CD4-positive, alpha-beta T cell treated with Interleukin-6 at 100 ng/mL for 8 hours (primary cell): ENCODE measurements at places on chromosomes 12 and 14.

- DNase-seq: no peak
Observed at GRCh38 chr14:67187826-67188225, 1.4 kb upstream of the GARIN2 start.

GRCh38 chr12:99523853-99524252 is 123.7 kb upstream of the GARIN6 start:
- no peak for DNase-seq

DNA sequence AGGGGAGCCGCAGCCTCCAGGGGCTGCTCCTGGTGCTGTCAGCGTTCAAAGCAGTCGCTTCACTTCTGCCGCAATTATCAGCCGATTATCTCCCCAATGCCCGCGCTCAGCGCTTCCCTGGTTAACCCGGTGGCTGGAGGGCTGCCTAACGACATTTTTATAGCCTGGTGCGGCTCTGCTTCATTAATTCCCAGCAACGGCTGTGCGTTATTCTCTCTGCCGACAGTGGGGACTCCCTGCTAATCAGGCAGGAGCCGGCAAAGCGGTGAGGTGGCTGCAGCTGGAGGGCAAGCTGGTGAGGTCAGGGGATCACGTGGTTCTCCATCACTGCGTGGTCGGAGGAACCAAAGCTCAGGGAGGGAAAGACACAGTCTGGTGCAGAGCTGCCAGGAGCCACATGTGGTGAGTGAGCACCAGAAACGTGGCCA is 62.9 kb downstream of the GLRX5 start:
- DNase-seq: no peak

DNA sequence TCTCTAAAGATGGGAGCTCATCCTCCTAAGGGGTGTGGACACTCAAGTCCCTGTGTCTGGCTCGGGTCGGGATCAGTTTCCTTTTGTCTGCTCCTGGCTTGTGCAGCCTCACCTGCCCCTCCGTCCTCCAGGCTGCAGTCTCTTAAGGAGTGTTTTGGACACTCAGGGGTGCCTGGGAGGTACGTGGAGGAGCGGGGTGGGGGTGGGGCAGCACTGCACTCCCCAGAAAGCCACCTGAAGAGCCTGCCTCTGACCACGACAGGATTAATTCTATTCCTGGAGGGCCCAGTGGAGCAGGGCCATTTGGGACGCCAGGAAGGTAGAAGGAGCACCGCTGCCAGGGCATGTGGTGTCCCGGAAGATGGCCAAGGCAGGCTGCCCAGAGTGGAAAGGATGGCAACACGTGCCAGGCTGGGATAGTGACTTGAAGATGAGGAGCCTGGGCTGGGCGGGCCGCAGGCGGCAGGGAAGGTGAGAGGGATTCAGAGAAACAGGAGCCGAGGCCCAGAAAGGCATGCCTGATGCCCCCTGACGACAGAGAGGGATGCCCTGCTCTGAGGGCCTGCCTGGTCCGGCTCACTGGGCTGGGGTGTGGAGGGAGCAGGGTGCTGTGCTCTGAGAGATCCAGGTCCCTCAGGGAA is 14.8 kb upstream of the LRTM2 start:
- no peak for DNase-seq

DNA sequence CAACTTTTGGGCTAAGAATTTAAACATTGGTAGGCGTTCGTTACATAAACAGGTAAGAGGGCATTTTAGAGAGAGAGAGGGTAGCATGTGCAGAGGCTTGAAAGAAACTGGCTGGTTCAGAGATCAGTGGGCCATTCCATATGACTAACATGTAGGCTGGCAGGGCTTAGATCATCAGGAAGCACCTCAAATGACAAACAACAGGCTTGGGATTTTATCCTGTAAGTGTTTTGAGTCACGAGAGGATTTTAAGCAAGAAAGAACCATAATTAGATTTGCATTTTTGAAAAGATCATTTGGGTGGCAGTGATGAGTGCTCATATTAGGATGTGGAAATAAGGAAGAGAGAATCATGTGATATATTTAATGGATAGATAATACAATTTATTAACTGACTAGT is 8.7 kb upstream of the PLEKHA5 start:
- DNase-seq: no peak

DNA sequence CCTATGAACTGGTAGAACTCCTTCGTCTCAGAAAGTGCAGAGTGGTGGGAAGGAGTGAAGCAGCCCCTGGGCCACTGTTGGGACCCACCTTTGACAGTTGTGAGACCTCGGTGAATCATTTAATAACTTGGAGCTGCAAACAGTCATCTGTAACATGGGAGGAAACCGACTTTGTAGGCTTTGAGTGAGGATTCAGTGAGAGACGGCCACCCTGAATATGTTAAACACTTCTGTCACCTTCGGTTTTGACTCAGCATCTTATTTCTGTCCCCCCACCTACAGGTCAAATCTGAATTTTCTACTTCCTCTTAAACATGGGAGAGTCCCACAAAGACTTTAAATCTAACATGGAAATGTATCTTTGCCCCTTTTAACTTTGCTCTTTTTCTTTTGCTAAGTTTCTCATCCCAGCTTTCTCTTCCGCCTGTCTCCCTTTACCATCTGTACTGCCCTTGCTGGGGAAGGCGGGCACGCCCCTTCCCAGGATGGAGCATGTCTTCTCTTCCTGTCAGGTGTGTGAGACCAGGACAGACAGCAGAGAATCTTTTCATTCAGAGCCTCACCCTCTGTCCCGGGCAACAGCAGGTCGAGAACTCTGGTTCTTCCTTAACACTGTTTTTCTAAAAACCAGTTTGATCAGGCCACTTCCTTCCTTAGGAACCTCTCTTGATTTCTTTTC is 37.1 kb downstream of the ZC3H14 start:
- DNase-seq: no peak

DNA sequence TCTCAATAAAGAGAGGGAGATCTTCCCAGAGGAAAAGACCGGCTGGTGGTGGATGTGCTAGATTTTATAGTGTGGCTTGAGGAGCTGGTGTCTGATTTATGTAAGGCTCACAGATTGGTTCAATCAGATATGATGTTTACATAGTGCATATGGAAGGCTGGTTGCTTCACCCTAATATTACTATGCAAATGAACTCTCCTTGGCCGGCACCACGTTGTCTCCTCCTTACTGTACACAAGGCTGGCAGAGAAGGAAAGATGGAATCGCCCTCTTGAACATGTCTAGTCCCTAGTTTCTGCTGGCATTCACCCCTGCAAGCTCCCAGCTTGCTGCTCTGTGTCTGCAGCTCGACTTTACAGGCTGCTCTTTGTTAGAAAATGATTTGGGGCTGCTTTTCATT is 8.9 kb downstream of the FAM186A start:
- DNase-seq: no peak

GRCh38 chr14:64706119-64706592 is 1.9 kb downstream of the PLEKHG3 start:
- DNase-seq: no peak

- DNase-seq: no peak
Observed at GRCh38 chr12:27467641-27468040, 21.1 kb downstream of the SMCO2 start.

DNA sequence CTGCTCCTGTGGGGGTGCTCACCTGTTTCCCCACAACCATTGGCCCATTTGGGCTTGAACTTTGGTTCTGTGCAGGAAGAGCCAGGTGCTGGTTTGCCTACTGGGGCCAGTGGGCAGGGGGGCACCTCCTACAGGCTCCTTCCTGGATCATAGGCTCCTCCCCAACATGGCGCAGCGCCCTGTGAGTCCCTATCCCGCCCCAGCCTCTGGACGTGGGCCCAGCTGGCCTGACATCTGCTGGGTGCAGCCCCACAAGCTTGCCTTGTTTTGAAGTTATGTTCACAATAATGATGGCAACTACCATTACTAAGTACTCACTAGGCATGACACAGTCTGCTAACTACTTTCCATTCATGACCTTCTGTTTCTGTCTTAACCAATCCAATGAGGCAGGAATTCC is 147.8 kb downstream of the RBM19 start:
- DNase-seq: no peak

DNA sequence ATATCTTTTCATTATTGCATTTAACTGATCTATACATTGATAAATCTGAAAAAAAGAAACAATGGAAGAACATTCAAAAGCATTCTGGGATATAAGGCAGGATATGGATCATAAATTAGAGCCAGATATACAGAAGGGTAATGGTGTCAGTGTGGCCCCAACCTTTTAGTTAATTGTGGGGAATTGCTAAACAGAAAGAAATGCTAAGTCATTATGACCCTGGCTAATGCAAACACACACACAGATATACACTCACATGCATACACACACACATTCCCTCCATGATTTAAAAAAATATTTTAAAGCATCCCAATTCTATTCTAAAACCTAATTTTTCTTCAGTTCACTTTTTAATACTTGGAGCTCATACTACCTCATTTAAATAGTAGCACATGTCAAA is 404.5 kb downstream of the BCAT1 start:
- no peak for DNase-seq
